CD4-positive, alpha-beta T cell treated with Interleukin-12 subunit alpha and Interleukin-12 subunit beta, for 1 hour (primary cell): ENCODE measurements at places on chromosomes 4 and X.
A peak's percentile ranks its signal among the peaks of the same experiment; 100 is the strongest.

GRCh38 chr4:39323821-39324220 lies 42.3 kb downstream of the RFC1 start:
- no peak for DNase-seq

DNA sequence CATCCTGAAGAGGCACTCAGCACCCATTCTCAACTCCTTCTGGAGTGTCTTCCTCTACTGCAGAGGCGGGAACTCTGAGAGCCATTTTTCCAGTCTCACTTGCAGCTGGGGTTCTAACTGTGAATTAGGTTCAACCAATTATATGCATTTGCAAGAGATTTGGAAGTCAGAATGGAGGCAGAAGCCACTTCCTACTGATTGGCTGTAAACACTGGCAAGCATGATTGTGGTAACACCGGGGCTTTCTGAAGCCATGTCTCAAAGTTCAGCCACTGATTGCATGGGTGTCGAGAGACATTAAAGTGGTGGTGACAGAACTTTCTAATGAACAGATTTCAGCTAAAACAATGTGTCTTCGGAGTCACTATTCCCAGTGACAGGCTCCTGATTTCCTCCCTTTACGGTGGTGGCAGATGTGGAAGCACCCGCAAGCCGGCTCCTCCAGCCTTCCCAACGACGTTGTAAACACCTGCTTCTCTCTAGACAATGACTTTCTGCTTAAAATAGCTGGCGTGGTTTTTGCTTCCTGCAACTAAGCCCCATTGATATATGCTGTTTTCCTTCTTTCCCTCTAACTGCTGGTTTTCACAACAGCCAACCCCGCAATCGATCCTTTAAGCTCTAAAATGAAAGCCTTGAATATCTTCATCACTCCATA lies 92.0 kb downstream of the IRF2 start:
- DNase-seq = no peak

DNA sequence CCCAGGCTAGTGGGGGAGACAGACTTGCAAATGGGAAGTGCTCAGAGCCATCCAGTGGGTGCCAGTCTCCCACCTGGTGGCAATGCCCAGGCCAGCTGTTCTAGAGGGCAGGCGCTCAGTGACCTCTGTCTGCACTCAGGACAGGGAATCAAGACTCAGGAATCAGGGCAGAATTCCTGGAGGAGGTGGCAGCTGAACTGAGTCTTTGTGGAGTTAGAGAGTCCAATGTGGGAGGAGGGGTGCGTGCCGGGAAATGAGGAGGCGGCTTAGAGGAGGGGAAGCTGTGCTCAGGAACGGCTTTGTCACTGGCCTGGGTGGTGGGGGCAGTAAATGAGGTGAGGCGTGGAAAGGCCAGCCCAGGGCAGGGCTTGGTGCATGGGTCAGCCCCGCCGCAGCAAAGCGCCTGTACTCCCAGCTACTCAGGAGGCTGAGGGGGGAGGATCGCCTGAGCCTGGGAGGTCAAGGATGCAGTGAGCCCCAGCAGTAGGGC lies 31.3 kb upstream of the SORCS2 start:
- no peak for DNase-seq

DNA sequence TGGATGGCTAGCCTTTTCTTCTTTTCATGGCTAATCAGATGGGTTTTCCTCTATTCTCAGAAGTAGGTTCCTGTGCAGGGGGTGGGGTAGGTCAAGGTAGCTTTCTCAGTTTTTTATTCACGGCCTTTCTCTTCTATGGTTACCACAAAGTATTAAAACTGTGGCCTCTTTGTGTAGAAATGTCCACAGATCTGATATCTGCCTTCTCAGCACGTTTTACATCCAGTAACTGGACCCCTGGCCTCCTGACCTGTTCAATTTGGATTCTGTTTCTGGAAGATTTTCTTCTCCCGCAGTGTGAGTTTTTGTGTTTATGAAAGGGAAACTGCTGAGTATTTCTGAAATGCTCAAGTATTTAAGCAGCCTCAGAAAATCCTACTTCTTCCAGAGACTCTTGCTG lies 688.5 kb downstream of the RAPGEF2 start:
- DNase-seq = no peak

GRCh38 chrX:110082161-110082560 lies 79.2 kb downstream of the TMEM164 start:
- no peak for DNase-seq

DNA sequence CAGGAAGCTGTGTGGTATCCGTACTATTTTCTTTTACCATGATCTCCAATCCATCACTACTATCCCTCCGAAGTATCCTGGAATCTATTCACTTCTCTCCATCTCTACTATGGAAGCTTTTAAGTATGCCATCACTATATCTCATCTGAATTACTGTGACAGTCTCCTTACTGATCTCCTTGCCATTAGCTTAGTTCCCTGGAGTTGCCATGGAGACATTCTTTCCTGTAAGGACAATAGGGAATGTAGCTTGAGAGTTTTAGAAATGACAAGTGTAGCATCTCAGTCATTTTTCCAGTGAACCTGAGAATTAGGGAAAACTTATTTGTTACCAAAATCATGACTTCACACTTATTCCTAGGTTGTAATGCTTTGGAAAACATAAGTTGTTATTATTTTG lies 86.3 kb downstream of the HPGD start:
- DNase-seq = no peak

DNA sequence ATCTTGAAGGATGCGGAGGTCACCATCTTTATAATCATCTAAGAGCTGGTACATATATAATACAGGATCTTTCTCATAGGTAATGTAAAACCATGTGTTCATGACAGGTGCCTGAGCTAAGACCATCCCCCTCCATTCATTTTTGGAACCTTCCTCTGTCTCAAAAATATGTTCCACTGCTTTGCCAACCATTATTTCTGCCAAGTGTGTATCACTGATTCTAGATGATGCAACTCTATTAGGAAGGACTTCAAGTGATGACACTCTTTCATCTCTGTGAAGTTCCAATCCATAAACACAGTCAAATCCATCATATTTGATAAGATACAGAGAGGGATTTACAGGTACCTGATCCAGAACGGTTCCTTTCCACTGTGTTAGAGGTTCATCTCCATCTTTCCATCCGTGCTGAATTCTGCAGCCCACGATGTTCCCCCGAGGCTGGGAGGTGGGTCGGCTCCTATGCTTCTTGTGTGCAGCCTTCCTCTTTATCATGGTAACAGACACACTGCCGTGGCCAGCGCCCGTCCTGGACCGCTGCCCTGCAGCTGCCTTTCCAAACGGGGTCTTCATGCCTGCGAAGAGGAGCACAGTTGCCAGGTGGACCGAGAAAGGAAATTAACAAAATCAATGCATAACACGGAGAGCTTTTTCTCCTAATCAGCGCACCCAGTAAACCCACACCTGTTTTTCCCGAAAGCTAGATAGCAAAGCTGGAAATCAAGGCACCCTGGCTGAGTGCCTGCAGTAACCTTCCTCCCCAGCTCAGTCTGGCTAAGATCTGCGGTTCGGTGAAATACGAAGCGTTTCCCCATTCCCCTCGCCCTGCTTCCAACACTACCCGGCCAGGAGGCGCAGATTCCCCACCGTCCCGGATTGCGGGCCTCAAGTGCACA lies 718 bp downstream of the SPIN3 start:
- DNase-seq = no peak

- no peak for DNase-seq
These were observed 107.9 kb downstream of the ZNF827 start for GRCh38 chr4:145830699-145831098.

DNA sequence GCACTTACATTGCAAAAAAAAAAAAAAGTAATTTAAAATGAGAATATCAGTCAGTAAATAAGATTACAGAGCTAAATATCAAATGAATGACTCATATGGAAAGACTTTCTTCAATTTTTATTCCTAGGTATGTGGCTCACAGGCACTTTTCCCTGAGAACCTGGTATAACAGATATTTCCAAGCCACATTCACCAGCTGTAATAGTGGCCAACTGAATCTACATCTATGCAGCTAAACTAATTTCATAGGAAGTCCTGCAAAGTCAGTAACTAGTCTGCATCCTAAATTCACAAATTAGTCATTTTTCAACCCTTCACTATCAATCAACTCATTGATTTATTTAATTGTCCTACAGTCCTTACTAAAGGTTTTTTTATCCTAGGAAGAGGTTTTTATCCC lies 5.6 kb downstream of the PDE5A start:
- no peak for DNase-seq

DNA sequence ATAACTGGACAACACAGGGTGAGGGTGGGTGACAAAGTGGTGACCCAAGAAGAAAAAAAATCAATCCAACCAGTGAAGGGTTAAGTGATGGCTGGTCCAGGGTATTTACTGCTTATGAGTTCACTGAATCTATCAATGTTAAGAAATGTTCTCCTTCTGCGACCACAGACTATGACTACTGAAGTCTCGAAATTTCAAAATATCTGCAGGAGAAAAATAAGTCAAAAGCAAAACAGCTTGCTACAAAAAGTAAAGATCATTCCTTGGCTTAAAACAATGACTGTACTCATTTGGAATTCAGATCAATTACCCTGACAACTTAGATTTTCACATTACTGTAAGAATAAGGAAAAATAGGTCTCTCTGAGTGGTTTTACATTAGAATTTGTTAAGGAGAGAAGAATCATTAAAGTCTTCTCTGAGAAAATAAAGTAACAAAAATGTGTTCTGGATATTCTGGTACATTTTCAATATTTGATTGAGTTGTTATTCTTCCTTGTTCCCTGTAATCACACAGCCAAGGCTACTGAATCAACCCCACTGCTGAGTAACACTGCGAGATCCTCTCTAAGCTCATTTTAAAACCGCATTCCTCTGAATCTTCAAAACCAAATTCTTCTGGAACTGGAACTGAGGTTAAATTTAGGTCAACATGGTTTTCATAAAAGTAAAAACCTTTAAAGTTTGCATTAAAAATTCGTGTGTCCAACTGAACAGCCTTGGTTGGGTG lies 22.7 kb downstream of the SMPX start:
- DNase-seq = no peak

- peak; percentile 77 for DNase-seq
These were observed 23.6 kb upstream of the YTHDC1 start for GRCh38 chr4:68373513-68373912.

DNA sequence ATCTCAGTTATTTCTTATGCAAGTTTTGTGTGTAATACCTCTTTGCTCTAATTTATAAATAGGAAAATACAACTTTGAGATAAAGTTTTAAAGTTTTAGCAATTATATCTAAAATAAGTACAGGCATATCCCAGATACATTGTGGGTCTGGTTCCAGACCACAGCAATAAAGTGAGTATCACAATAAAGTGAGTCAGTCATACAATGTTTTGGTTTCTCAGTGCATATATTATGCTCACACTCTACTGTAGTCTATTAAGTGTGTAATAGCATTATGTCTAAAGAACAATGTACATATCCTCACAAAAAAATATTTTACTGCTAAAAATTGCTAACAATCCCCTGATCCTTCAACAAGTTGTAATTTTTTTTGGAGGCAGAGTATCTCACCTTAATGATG lies 49.2 kb downstream of the ANAPC10 start:
- no peak for DNase-seq

DNA sequence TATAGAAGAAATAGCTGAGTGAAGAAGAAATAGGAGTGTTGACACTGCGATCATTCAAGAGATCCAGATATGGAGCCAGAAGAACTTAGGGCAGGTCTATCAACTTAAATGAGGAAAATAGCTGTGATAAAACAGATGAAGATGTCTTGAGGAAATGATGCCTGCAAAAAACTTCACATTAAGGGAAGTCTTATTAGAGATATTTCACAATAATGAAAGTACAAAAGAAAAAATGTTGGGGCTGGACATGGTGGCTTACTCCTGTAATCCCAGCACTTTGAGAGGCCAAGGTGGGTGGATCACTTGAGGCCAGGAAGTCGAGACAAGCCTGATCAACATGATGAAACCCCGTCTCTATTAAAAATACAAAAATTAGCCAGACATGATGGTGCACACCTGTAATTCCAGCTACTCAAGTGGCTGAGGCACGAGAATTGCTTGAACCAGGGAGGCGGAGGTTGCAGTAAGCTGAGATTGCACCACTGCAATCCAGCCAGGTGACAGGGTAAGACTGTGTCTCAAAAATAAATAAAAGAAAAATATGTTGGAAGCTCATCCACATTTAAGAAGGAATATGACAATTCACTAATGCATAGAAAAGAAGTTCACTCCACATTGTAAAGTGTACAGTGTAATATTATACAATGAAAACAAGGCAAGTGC lies 56.3 kb downstream of the PKD2 start:
- no peak for DNase-seq

- no peak for DNase-seq
These were observed 748.6 kb downstream of the STPG2 start for GRCh38 chr4:97394653-97395052.

- no peak for DNase-seq
These were observed 79.0 kb downstream of the CPE start for GRCh38 chr4:165457793-165458192.

- no peak for DNase-seq
These were observed 30.3 kb downstream of the SEPSECS start for GRCh38 chr4:25129917-25130316.

DNA sequence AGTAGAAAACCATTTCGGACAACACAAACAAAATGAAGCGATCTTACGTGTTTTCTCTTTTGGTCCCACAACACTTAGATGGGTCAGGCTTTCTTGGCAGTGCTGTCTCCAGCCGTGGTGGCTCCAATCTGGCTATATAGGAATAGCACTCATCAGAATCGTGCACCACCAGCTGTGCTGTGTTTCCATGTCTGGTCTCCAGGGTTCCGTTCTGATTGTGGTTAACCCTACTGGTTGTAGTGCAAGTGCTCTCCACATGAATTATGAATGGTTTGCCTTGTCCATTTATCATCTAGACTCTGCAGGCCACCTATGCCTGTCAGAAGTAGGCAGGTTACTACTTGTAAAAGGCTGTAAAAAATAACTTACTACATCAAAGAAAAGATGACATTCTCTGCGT lies 536.3 kb downstream of the IQCM start:
- no peak for DNase-seq
